Left lung (tissue), 14 donors: ENCODE measurements at places on chromosomes 6 and 20.
A peak's percentile ranks its signal among the peaks of the same experiment; 100 is the strongest.

GRCh38 chr6:27157459-27158315 is 89.8 kb upstream of the PRSS16 start:
- peak; percentile 83 for DNase-seq

GRCh38 chr6:3898265-3898994 is 49.3 kb downstream of the FAM50B start:
- DNase-seq = no peak

DNA sequence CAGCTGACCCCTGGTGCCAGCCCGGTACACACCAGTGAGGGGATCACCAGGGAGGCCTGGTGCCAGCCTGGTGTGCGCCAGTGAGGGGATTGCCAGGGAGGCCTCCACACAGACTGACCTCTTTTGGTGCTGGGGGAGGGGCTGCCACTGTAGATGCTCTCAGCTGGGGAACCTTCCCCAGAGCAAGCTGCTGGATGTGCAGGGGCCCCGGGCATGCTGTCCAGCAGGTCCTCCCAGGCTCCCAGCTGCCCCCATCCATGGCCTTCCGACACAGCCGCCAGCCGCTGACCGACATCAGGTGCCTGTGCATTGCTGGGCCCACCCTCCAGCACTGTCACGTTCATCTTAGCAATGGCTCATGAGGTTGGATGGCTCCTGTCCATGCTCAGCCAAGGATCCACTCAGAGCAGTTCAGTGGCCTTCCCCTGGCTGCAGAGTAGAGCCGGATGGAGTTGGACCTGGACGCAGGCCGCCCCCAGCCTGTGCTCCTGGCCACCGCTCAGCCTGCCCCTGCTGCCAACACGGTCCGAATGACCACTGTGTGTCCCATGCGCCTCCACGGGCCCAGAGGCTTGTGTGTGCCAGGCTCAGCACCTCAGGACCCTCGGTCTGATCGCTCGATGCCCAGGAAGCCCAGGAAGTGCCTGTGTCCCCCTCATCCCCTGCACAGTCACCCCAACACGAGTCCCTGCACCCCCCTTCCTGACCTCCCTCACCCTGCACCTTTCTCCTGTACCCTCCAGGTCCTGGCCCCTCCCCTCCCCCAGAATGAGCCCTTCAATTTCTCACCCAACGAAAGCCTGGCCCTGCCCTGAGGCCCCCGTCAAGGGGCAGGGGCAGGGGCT is 95.7 kb downstream of the YTHDF1 start:
- peak; percentile 59 for DNase-seq

DNA sequence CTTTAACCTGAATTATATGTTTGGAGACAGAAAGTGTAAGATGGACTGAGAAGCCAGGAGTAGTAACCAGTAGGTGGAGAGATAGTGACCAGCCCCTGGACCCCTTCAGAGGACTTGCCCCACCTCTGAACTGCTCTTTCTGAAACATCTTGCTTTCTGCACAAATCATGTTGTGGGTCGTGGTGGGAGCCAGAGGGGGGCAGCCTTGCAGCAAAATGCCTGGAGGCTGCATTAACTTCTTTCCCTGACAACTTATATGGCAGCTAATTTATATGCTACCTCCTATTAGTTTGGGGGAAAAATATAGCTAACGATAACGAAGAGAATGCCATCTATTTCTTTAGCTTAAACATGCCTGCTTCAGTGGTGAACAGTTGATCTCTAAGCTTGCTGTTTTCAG is 859.8 kb downstream of the MAFB start:
- no peak for DNase-seq

GRCh38 chr6:146915671-146916127 is 288.5 kb upstream of the STXBP5 start:
- no peak for DNase-seq

GRCh38 chr20:35225319-35226125 is 968 bp upstream of the MMP24 start:
- DNase-seq = no peak

GRCh38 chr20:13336308-13337089 is 115.4 kb downstream of the ISM1 start:
- DNase-seq = no peak

DNA sequence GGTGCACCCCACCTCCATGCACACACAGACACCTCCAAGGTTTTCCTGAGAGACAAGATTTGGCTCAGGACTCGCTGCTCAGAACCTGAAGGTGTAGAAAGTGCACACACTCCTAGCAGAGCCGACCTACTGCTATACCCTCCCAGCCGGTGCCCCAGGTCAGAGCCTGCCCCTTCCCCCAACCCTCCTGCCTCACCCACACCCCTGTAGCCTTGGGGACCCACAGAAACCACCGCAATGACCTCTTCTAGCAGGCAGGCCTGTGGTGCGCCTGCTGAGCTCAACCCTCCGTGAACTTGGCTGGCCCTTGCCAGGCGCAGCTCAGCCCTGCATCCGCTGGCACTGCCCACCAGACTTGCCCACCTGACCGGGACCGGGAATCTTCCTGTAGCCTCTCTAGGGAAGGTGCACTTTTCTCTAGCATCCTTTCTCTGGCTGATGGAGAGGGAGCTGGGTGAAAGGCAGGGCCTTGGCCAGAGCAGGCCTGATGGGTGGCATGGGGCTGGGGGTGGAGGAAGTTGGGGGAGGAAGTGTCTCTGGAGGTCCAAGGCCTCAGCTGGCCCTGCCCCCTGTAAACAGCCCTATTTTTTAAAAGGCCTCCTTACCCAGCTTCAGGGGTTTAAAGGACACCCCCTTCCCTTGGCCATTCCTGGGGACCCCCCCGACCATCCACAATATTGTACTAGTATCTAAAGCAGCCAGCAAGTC is 36.9 kb upstream of the SLCO4A1 start:
- peak; percentile 79 for DNase-seq

- DNase-seq = no peak
Observed at GRCh38 chr6:128663238-128663637, 142.8 kb upstream of the PTPRK start.

- no peak for DNase-seq
Observed at GRCh38 chr6:24775520-24776058, 852 bp downstream of the GMNN start.

DNA sequence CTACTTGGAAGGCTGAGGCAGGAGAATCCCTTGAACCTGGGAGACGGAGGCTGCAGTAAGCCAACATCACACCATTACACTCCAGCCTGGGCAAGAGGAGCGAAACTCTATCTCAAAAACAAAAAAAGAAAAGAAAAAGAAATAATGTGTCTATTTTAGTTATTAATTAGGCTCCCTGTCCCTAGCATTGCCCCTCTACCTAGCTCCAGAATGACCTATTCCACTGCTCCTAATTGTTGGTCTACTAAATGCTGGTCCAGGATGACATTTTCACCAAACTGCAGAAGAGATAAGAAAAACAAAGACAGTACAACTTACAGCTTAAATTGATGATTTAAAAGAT is 429.7 kb upstream of the SOX4 start:
- no peak for DNase-seq

DNA sequence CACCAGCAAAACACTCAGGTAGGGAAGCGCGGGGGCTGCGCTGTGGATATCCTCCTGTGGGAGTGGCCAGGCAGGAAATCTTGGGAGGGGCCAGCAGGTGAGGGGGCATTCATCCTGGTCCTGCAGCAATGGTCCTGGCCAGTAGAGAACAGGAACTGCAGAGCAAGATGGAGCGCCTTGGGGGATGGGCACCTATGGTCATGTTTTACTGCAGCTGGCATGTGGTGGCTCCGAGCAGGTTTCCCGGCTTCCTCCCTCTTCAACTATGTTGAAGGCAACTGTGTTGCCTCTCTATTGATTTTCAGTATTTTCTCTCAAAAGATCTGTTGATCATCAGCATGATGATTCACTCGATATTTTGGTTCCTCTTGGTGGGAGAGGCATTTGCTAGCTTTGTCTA is 70.9 kb downstream of the SNAP91 start:
- DNase-seq = no peak

DNA sequence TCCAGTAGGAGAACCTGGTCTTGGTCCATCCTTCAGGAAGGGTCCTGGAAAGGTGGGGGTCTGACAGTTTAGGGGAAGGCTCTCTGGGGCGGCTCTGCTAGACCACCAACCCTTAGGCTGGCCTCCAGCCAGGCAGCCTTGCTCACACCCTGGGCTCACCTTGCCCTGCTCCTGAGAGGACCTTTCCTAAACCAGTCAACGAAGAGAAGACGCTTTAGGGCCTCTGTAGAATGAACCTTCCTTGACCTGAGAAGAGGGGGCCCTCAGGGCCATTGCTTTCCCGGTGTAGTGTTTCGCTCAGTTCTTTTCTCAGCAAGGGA is 1.1 kb downstream of the CDC25B start:
- no peak for DNase-seq

- DNase-seq = no peak
Observed at GRCh38 chr6:67914419-67914818, 720.7 kb upstream of the ADGRB3 start.

GRCh38 chr6:35191889-35192288 is 21.9 kb upstream of the SCUBE3 start:
- no peak for DNase-seq

DNA sequence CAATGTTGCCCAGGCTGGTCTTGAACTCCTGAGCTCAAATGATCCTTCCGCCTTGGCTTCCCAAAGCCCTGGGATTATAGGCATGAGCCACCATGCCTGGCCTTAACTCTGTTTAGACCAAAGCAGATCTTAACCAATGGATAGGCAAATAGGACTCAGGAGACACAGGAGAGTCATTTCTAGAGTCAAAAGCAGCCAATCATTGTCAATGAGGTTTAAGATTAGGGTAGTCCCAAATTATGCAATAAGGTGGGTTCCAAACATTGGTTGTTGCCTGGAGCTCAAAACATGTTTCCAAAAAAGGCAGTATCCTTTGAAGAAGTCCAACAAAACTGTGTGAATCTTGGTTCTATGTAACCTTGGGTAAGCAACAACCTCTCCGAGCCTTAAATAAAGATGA is 95.7 kb upstream of the JARID2 start:
- no peak for DNase-seq

GRCh38 chr20:44585057-44585963 is 2.9 kb downstream of the PKIG start:
- no peak for DNase-seq

DNA sequence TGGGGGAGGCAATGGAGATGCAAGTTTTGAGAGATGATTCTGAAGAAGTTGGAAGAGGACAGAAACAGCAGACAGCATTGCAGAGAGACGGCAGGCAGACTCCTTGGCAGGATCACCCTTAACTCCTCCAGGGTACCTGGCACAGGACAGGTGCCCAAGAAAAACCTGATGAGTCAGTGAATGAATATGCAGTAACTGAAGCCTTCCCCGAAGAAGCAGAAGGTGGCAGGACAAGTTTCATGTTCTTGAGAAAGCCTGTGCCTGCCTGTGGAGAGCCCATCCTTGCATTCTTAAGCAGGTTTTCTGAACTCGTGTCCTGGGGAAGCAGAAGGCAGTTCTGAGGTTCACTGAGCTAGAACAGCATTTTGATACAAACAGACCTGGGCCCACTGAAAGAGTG is 79.6 kb upstream of the SASH1 start:
- DNase-seq = no peak

DNA sequence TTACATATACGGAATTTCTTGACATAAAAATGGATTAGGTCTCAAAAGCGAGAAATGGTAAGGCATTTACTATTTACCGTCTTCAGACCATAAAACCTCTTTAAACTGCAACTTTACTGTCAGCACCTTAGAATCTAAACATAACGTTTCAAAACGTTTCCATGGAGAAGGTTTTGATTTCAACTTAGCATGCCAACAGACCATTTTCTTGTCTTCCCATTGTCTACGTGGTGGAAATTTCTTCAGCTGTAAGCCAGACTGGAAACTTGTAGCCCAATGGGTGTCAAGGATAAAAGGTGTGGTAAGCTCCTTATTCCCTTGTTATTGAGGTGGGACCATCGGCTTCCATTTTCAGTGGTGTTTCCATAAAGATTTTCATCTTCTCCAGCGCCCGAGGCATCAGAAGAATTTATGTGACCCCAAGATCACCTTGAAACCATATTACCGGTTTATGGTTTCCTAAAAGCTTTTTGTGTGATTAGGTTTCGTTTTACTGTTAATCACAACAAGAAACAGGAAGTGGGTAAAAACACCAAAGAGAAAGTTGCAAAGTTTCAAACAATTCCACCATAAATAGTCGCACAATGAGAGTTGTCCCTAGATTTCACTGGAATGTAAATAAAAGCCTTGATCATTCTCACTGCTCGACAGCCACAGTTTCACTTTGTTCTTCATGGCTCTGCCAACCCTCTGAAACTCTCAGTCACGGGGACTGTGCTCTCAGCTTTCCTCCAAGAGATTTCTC is 63.0 kb upstream of the CD2AP start:
- no peak for DNase-seq

DNA sequence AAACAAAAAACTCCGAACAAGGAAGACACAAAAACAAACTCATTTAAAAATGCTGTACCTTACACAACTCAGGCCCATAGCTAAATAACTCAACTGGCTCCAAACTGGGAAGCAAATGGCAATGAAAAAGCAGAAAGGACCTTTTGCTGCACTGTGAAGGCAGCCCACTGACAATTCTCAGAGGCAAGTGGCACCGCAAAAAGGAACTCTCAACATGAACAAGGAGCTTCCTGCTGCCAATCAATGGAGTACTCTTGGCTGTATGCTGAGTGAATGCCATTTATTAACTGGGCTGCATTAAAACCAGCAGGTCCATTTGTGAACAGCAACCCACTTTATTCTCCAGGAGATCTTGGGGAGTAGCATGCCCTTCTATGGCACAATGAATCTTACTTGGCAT is 209.9 kb downstream of the PTPRK start:
- DNase-seq = no peak

DNA sequence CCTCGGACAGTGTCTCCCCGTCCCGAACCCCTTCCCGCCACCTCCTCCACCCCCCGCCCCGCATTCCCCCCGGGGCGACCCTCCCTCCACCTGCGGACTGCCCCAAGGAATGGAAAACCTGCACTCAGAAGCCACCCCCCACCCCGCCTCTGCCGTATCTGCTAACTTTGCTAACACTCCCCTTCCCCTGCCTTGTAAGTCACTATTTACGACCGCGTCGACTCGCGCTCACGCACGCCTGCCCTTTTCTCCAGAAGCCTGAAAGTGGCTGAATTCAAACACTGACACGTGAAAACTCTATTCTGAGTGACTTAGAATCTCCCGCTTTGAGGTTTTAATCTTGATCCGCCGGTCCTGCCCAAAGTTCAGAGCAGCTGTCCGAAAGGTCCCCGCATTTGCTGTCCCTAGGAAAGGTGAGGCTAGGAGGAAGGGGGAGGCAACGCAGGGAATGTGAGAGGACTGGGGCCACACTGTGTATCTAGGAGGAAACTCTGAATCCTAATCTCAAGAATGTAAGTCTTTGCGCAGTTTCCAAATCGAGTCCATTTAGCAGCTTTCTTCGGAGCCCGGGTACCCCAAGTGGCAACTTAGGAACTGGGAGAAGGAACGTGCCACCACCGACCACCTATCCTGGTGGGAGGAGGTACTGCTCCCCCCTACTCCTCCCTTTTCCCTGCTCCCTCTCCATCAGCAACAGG is 9.3 kb upstream of the POU3F2 start:
- no peak for DNase-seq

GRCh38 chr6:8526624-8527023 is 91.3 kb upstream of the SLC35B3 start:
- no peak for DNase-seq

GRCh38 chr6:117309069-117309468 is 43.7 kb downstream of the VGLL2 start:
- DNase-seq = no peak

GRCh38 chr20:60137657-60138245 is 179.5 kb downstream of the CDH26 start:
- DNase-seq = no peak

GRCh38 chr20:55424968-55425367 is 580.4 kb downstream of the CBLN4 start:
- no peak for DNase-seq

- DNase-seq = no peak
Observed at GRCh38 chr6:18268066-18268465, 3.7 kb upstream of the DEK start.
